ENCODE measurements at places on chromosomes 4 and X.

DNA sequence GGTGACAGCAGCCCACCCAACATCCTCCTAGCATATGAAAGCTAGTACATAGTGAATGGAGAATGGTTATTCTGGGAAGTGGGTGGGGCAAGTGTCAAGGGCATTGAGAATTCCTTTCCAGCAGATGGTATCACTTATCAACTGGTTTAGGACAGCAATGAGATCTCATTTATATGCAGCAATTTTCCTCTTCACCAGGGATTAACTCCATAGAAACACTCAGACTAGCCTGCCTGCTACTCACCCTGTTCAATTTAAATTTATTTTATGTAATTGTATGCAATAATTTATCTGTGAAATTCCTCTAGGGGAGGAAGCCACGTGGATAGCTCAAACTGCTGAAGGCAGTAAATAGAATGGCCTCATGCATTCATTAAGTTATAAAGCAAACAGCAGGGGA is 101.6 kb upstream of the MID1IP1 start:
- no peaks in the 10 kb centered on the region for H3K4me1 ChIP-seq
- H3K36me3 ChIP-seq, result no peaks in the 10 kb centered on the region
- DNase-seq, result no peak
- no peak overlapping the region for H3K4me3 ChIP-seq
- peaks cover 10% of the 10 kb centered on the region for H3K27me3 ChIP-seq
- no peak overlapping the region for H3K27ac ChIP-seq

DNA sequence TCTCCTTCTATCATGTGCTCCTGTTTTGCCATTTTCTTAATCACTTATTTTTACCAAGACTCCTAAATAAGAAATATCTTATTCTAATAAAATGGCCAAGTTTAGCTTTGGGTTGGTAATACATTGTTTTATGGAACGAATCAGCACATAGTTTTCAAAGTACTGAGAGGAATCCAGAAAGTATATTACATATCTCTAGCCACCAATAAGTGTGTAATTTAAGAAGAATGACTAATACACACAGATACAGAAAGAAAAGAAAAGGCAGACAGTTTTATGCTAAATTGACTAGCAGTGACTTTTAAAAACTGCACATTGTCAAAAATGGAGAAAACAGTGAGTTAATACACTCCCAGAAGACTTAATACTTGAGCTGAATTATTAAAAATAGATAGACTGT is 167.0 kb upstream of the IL15 start:
- no peak overlapping the region for H3K27ac ChIP-seq
- H3K4me1 ChIP-seq, result no peaks in the 10 kb centered on the region
- DNase-seq, result no peak
- no peaks in the 10 kb centered on the region for H3K27me3 ChIP-seq
- H3K36me3 ChIP-seq, result no peaks in the 10 kb centered on the region
- H3K4me3 ChIP-seq, result no peak overlapping the region

- H3K27me3 ChIP-seq, result no peaks in the 10 kb centered on the region
- H3K27ac ChIP-seq, result no peak overlapping the region
- H3K4me3 ChIP-seq, result no peak overlapping the region
- no peak for DNase-seq
- no peaks in the 10 kb centered on the region for H3K36me3 ChIP-seq
- H3K4me1 ChIP-seq, result no peaks in the 10 kb centered on the region
Observed at GRCh38 chr4:182809417-182810102, 107.6 kb downstream of the DCTD start.

- no peaks in the 10 kb centered on the region for H3K36me3 ChIP-seq
- DNase-seq, result no peak
- H3K27ac ChIP-seq, result no peak overlapping the region
- no peak overlapping the region for H3K4me3 ChIP-seq
Observed at GRCh38 chrX:140944710-140945109, 57.7 kb upstream of the SPANXB1 start.

DNA sequence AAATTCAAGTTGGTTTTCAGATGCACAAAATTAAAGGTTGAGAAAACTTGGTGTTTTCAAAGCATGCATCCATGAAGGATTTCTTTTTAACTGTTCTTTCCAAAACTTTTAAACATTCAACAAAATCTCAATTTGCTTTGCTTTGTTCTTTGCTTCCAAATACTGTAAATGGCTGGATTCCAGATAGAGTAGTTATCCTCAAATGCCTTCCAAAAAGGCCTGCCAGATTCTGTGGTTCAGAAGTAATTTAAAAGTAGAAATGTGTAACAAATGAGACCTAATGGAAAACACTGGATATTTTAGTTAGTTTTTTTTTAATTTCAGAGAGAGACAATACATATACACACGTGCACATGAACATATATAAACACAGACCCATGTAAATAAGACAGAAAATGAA is 97.3 kb downstream of the NR3C2 start:
- DNase-seq, result no peak
- peaks cover 10% of the 10 kb centered on the region for H3K4me1 ChIP-seq
- no peaks in the 10 kb centered on the region for H3K36me3 ChIP-seq

DNA sequence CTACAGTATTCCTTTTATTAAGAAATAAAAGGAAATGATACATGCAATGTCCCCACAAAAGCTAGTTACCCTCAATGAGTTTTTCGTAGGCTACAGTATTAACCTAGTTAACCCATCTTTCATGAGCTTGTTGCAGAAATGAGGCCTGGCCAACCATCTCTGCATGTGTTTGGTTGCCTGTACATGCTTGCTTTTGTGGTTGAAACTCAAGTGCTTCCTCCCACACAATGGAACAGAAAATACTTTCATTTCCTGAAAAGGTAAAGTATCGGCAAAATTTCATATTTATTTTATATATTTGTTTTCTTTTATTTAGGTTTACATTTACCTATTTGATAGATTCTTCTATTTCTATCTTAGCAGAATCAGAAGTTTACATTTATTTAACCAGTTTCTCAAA is 214.6 kb upstream of the FAM241A start:
- DNase-seq, result no peak
- H3K4me3 ChIP-seq, result no peak overlapping the region
- H3K27ac ChIP-seq, result no peak overlapping the region
- H3K27me3 ChIP-seq, result peaks cover 6% of the 10 kb centered on the region
- H3K36me3 ChIP-seq, result no peaks in the 10 kb centered on the region

DNA sequence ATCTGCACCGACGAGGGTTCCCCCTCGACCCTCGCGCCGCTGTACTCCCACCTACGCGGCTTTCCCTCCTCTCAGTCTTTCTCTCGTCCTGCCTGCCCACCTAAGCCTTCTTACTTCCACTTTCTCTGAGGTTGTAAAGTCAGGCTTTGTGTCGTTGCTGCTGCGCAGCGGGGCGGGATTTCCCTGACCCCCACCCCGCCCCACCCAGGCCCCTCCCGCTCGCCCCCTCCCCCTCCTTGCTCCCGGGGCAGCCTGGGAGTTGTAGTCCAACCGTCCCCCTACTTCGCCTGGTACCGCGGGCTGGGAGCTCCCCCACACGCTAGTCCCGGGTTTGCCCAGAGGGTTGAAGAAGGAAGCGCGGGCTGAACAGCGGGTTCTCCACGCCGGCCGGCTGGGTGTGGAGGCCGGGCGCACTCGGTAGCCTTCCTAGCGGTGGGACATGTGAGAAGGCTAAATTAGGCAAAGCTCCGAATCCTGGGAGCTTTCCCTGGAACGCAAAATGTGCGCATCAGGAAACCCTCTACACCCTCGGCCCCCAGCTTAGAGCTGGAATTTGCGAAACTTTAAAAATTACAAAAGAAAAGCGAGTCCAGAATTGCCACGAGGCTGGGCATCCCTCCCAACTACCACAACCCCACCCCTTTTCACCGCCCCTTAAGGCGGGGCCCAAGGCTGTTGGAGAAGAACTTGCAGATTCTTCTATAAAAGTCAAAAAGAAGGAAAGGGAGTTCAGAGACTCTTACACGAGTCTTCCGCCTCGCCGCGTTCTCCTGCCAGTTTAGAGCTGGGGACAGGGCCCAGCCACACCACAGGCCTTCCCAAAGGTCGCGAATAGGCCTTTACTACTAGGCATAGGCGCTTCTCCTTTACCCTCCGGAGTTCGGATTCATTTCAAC is at the start of gene ATP11C:
TSS of gene ATP11C (minus strand) at position 153 of the 896 bp plus-strand sequence. CDS start 1,011 bp downstream, outside the sequence.
- peak within 1 kb of the TSS; percentile 82 for H3K4me3 ChIP-seq
- peaks cover 3% of the 10 kb centered on the region for H3K27me3 ChIP-seq
- no peaks in the 10 kb centered on the region for H3K4me1 ChIP-seq
- H3K36me3 ChIP-seq, result no peaks in the 10 kb centered on the region
- peak within 1 kb of the TSS; percentile 76 for H3K27ac ChIP-seq

- no peaks in the 10 kb centered on the region for H3K27me3 ChIP-seq
- no peak overlapping the region for H3K4me3 ChIP-seq
- no peaks in the 10 kb centered on the region for H3K4me1 ChIP-seq
- no peaks in the 10 kb centered on the region for H3K36me3 ChIP-seq
- H3K27ac ChIP-seq, result no peak overlapping the region
Observed at GRCh38 chr4:81166458-81167160, 48.4 kb downstream of the PRKG2 start.

GRCh38 chr4:40564815-40565483 is 64.7 kb downstream of the RBM47 start:
- peak; percentile 53 for DNase-seq
- H3K27me3 ChIP-seq, result no peaks in the 10 kb centered on the region
- H3K36me3 ChIP-seq, result no peaks in the 10 kb centered on the region

- H3K4me3 ChIP-seq, result no peak overlapping the region
- H3K4me1 ChIP-seq, result no peaks in the 10 kb centered on the region
- no peak overlapping the region for H3K27ac ChIP-seq
- H3K36me3 ChIP-seq, result no peaks in the 10 kb centered on the region
Observed at GRCh38 chr4:83890816-83891215, 354.9 kb downstream of the GPAT3 start.

- no peaks in the 10 kb centered on the region for H3K36me3 ChIP-seq
- H3K27me3 ChIP-seq, result no peaks in the 10 kb centered on the region
- H3K4me3 ChIP-seq, result no peak overlapping the region
- H3K27ac ChIP-seq, result no peak overlapping the region
- DNase-seq, result no peak
- no peaks in the 10 kb centered on the region for H3K4me1 ChIP-seq
Observed at GRCh38 chr4:125547836-125548235, 233.1 kb downstream of the FAT4 start.

DNA sequence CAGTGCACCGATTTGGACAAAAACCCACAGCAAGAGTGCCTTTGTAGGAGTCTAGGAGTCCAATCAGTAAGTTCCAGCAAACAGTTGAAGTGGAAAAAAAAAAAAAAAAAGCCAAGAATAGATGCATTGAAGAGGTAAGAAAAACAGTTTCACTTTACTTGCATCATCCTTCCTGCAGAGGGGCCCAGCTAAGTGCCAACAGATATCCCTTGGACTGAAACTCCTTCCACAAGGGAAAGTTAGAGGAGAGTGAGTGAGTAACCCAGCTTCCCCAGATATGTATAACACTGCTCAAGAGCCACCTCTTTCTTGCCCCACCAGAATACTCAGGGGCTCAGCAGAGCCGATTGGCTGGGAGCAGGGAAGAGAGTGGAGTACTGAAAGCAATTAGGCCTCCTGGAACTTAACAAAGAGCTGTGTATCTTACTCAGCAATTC is 617.7 kb upstream of the SMIM31 start:
- H3K4me3 ChIP-seq, result no peak overlapping the region
- no peaks in the 10 kb centered on the region for H3K36me3 ChIP-seq
- H3K27me3 ChIP-seq, result no peaks in the 10 kb centered on the region
- DNase-seq, result no peak
- no peak overlapping the region for H3K27ac ChIP-seq

DNA sequence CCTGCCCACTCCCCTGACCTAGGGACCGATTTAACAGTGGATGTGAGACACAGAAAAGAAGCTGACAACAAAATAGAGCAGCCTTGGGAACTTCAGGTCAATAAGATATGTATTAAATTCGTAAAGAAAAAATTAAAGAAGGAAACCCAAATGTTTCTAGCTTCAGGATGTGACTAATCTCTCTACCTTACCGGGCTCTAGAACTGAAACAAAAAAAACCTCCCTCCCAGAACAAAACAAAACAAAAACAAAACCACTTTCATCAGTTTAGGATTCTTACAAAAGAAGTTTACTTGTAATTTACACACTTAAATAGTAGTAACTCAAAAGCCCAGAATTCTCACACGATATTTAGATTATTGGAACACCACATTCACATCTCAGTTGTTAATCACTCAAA is 185.8 kb upstream of the RPS6KA3 start:
- no peaks in the 10 kb centered on the region for H3K36me3 ChIP-seq
- H3K4me1 ChIP-seq, result no peaks in the 10 kb centered on the region
- no peak overlapping the region for H3K27ac ChIP-seq

DNA sequence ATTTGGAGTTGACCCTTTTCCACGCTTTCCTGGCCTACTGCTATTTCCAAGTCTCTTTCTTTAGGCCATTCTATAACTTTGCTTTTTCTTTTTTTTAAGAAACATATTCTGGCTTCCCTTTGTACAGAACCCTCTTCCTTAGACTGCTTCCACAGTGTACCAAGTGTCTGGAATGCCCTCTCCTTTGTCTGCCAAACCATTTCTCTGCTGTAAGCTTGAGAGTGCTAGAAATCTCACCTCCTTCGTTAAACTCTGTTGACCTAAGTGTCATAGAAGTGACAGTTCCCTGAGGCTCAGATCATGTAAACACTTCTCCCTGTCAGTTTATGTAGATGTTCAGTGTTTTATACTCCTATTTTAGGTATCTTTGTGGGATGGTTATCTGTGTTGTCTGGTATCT is 108.4 kb downstream of the EDA start:
- no peak overlapping the region for H3K27ac ChIP-seq
- no peaks in the 10 kb centered on the region for H3K36me3 ChIP-seq
- H3K4me3 ChIP-seq, result no peak overlapping the region
- no peaks in the 10 kb centered on the region for H3K4me1 ChIP-seq

DNA sequence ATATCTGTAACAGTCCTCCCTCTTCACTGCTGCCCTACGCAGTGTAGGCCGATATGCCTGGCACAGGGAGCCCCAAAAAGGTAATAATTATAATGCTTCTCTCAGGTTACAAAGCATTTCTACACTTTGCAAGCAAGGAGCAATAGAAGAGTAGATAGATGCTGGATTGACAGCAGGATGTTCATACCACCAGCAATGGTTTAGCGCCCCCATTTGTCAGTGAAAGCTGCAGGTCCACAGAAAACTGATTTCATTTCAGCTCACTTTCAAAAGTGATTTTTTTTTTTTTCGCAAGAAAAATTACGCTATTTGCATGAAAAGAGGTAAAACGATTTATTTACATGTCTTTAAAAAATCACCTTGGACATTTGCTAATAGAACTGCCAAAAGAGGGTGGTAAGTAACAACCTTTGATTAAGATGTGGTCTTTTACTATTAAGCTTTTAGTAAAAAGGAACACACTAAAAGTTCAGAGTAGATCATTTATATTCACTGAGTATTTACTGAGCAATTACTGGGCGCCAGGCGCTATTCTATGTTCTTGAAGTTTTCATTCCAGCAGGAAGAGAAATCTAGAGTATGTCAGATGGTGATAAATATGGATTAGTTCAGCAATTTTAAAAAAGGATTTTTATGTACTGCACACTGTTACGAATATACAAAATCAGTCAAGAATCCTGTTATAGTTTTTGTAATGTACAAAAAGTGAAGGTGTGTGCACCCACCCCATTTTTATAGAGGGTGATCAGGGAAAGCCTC is 34.4 kb downstream of the HPF1 start:
- DNase-seq, result no peak
- no peaks in the 10 kb centered on the region for H3K36me3 ChIP-seq
- H3K4me1 ChIP-seq, result no peaks in the 10 kb centered on the region
- no peak overlapping the region for H3K27ac ChIP-seq
- no peak overlapping the region for H3K4me3 ChIP-seq
- H3K27me3 ChIP-seq, result no peaks in the 10 kb centered on the region
